ENCODE measurements at places on chromosomes 13 and 19.

GRCh38 chr13:63737418-63737817, 2321.8 kb upstream of the PCDH20 start:
- DNase-seq: no peak

GRCh38 chr13:37094840-37095239, 10.6 kb downstream of the CSNK1A1L start:
- DNase-seq: no peak

- DNase-seq: no peak
Measured at GRCh38 chr19:4416268-4416667, 13.8 kb downstream of the CHAF1A start.

DNA sequence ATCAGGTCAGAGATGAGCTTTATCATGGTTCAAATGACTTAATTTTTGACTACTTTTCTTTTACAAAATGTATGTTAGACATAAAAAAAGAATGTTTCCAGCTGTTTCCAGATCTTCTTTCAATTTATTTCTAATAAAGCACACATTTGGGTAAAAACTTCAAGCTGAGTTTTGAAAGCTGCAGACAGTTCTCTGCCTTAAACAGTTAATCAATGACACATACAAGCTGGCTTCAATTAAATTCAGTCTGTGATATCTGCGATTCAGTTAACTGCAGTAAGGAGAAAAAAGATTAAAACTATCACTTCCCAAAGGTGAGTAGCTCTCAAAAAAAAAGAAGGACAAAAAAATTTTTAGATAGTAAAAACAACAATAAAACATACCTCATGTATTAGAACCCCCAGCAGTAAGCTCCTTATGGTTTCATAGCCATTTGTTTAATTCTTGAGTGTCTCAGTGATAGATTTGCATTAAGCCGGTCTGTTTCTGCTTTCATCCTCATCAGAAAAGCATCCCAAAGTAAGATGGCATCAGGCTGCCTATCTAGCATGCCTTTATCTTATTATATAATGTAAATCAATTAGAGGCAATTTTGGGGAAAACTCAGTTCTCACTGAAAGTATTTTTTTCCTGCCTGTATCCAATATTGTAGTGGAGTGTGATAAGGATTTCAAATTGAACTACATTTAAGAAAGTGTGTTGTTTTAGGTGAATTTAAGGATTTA, 81.8 kb upstream of the STARD13 start:
- DNase-seq: no peak

DNA sequence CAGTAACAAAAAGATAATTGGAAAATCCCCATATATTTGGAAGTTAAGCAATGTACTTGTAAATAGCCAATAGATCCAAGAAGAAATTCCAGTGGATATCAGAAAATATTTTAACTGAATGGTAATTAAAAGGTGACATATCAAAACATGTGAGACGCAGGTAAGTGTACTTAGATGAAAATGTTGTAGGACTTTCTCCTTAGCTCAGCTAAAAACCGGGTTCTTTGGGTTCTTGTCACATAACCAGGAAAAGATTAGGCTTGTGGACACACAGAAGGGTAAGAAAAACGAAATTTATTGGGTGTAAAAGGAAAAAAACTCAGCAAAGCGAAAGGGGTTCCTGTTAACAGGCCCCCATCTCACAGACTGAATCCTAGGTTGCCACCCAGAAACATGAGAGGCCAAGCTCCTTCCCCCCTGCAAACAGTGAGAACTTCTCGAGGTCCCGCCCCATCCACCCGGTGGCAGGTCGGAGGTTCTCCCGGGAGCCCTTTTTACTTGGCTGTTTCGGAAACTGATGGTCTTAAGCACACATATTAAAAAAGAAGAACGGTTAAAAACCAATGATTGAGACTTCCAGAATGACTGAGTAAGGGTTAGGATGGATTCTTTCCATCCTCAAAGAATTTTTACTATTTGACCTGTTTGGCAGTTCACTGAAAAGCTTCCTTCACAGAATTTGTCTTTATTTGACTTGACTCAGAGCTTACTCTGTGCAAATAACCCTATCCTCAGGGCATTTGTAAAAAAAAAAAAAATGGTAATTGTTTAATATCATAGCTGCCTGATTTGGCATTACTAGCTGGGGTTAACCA, 3.1 kb upstream of the CCDC70 start:
- no peak for DNase-seq

DNA sequence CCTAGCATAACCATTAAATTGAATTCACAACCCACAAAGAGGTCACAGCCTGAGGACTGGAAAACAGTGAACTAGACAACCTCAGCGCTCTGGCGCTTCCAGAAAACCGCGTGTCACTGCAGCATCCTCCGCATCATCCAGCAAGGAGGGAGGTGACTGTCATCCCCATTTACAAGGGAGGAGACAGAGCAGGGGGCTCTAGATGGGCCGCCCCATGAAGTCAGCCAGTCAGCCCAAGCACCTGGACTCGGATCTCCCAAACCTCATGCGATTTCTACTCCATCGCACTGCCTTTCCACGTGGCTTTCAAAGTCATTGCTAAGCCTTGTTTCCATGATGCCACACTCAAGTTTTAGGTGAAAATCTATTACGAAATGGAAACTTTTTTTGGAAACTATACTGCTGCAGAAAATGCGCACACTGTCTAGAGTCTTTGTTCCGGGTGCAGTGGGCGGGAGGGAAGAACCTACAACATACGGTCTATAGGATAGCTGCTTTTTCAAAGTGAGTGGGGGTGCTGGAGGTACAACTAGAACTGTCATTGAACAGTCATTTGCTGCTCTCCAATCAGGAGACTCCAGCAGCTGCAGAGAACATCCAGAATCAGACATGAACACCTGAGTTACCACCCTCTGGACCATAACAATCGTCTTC, 2.8 kb downstream of the AP3D1 start:
- DNase-seq: no peak

DNA sequence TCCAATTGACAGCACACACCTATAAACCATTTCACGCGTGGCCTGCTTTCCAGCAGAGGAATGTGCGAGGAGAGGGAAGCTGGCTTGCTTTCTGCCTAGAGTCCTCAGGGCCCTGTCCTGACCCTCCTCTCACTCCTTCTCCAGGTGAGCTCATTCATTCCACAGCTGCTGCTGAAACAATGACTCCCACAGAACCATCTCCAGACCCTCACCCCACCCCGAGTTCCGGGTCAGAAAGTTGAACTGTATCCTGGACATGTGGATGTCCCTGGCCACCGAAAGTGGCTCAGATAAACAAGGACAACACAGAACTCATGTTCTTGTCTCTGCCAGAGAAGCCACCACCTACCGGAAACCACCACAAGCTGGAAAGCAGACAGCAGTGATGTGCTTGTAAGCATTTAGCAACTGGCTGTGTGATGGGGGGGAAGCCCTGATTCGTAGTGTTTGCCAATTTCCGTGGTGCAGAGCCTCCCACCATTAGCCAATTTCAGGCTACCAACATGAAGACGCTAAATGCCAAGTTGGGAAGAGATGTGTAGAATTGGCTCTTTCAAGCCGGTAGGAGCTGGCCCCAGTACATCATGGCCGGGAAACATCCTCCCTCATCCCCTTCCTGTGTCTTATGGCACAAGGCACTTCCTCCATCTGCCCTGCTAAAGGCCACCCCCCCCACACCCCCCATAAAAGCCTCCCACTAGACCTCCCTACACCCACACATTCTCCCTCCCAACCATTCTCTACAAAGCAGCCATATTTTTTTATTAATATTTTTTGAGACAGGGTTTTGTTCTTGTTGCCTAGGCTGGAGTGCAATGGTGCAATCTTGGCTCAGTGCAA, 5.0 kb downstream of the SYCE2 start:
- DNase-seq: no peak

GRCh38 chr19:7603919-7604318, 8.3 kb downstream of the CAMSAP3 start:
- no peak for DNase-seq

DNA sequence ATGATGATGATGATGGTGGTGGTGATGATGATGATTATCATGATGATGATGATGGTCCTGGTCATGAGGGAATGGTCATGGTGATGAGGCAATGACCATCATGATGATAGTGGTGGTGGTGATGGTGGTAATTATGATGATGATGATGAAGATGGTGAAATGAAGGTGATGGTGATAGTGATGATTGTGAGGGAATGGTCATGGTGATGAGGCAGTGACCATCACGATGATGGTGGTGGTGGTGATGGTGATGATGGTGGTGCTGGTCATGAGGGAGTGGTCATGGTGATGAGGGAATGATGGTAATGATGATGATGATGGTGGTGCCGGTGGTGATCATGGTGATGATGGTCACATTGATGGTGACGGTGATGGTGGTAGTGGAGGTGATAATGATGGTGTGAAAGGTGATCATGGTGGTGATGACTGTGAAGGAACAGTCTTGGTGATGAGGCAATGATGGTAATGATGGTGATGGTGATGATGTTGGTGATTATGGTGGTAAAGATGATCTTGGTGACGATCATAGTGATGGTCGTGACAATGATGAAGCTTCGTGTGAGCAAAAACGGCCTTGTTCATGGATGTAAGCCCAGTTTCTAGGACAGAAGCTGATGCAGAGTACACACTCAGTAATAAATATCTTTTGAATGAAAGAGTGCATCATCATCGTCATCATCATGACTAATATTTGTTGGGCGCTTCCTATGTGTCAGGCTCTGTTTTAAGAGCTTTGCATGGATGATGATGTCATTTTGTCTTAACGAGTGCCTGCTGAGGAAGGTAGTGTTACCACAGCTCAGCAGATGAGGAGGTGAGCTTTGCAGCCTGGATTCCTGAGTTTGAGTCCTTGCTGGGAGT, 17.3 kb downstream of the SBK2 start:
- DNase-seq: no peak

DNA sequence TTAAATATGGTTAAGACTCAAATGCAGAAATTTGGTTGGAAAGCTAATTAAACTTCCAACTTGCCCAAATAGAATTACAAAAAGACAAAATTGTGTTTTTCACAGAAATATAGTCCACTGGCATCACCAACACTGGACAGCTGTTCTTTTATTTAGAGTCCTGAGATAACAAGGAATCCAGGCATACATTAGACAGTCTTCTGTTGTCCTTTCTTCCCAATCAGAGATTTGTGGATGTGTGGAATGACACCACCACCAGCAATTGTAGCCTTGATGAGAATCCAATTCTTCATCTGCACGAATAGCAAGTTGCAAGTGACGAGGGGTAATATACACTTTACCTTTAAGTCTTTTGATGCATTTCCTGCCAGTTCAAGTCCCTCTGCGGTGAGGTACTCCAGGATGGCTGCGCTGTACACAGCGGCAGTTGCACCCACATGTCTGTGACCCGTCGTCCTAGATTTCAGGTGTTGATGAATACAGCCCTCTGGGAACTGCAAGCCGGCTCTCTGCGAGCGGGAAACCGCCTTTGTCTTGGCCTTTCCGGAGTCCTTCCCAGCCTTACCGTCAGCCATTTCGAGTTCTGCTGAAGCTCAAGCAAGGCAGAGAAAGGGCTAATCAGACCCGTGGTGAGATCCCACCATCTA, 14.7 kb downstream of the UBAC2 start:
- DNase-seq: no peak

GRCh38 chr13:74620308-74620707, 486.1 kb upstream of the KLF12 start:
- DNase-seq: no peak

- no peak for DNase-seq
Measured at GRCh38 chr19:11046605-11047354, 42.5 kb upstream of the LDLR start.

DNA sequence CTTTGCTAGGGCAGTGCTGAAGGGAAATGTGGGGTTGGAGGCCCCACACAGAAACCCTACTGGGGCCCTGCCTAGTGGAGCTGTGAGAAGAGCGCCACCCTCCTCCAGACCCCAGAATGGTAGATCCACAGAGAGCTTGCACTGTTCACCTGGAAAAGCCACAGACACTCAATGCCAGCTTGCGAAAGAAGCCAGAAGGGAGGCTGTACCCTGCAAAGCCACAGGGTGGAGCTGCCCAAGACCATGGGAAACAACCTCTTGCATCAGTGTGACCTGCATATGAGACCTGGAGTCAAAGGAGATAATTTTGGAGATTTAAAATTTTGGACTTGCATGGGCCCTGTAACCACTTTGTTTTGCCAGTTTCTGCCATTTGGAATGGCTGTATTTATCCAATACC, 615.4 kb upstream of the MIR17HG start:
- no peak for DNase-seq

DNA sequence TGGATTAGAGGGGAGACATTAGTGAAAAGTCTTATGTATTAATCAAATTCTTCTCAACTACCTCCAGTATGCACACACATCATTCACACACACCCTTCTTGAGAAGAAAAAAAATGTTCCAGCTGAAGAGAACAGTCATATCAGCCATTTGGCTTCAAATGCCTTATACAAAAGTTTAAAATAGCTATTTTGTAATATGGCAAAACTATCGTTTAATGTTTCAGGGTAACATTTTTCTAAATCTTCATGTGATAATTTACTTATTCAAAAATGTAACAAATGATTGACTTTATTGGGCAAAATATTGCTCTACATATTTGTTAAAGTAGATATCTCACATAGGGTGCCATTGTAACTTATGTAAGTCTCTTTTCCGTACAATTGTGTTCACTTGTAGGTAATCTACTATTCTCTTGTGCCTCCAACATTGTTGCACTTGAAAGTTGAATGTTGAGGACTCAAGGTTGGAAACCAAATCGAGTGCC, 13.6 kb downstream of the ZIC2 start:
- no peak for DNase-seq

DNA sequence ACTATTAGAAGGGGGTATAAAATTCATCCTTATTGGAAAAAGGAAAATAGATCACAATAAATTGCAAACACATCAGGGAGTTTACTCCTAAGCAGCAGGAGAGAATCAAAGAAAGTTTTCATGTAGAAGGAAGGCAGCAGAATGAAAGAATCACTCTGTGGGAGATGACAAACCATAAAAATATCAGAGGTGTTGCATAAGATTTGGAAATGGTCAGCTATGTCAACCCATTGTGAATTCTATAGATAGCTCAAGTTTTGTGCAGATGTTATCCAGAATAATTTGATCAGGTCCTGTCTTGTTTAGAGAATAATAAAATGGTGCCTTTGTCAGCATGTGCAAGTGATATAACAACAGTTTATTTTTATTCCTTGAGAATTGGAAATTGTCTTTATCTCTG, 622.4 kb downstream of the DCT start:
- DNase-seq: no peak

- no peak for DNase-seq
Measured at GRCh38 chr19:56403261-56403660, 871 bp upstream of the ZNF583 start.

- DNase-seq: no peak
Measured at GRCh38 chr13:100182900-100183490, 94.1 kb downstream of the PCCA start.

GRCh38 chr19:44308011-44308410, 3.2 kb upstream of the ZNF235 start:
- no peak for DNase-seq

GRCh38 chr19:55179606-55180484, at the start of gene SYT5:
Gene SYT5 (minus strand): TSS chr19:55180289. CDS start chr19:55179041, 1,248 bp downstream.
- no peak for DNase-seq
